ENCODE measurements at places on chromosomes 5 and 9.

- no peak for DNase-seq
- no peaks in the 10 kb centered on the region for H3K4me1 ChIP-seq
- no peaks in the 10 kb centered on the region for H3K27me3 ChIP-seq
- no peak overlapping the region for H3K4me3 ChIP-seq
- no peak overlapping the region for H3K27ac ChIP-seq
- no peaks in the 10 kb centered on the region for H3K36me3 ChIP-seq
Observed at GRCh38 chr9:14006386-14007187, 307.4 kb downstream of the NFIB start.

- H3K4me1 ChIP-seq: peaks cover 51% of the 10 kb centered on the region
- no peak for DNase-seq
- peak overlapping the region; percentile 30 for H3K4me3 ChIP-seq
- no peaks in the 10 kb centered on the region for H3K36me3 ChIP-seq
- H3K27me3 ChIP-seq: no peaks in the 10 kb centered on the region
- H3K27ac ChIP-seq: no peak overlapping the region
Observed at GRCh38 chr9:111985315-111985714, 88.7 kb downstream of the UGCG start.

DNA sequence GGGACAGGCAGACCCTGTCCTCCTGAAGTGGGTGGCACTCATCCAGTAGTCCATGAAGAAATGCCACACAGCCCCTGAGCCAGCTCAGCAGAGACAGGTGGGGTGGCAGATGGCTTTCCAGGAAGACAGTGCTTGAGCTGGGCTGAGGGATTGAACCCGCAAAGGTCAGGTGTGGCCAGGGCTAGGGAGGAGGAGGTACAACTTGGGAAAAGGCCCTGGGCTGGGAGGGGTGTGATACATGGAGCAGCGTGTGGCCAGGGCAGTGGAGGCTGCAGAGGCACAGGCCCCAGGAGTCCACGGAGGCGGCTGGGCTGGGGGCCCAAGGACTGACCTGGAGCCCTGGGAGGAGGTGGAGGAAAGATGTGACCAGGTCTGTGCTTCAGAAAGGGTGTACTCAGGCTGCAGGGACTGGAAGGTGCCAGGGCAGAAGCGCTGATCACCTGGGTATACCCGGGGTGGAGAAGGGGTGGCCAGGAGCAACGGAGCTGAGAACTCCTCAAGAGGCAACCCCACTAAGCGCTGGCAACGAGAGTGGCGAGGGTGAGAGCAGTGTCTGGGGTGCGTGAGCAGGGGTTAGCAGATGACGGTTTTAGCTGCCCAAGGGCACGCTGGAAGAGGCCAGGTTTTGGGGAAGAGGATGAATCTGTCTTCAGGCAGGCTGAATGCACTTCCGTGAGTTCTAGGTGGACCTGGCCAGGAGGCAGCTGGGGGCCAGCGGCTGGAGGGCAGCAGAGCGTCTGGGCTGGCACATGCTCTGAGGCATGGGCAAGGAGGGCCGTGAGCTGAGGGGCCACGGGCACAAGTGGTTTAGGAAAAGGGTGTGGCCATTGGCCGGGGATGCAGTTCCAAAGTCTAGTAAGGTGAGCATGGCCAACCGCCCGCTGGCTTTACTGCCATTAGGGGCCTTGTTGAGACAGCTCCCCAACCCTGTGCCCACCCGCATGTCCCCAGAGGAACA is 3.9 kb upstream of the RABL6 start:
- no peaks in the 10 kb centered on the region for H3K36me3 ChIP-seq
- H3K27ac ChIP-seq: peak overlapping the region; percentile 51
- H3K4me1 ChIP-seq: peaks cover 31% of the 10 kb centered on the region
- DNase-seq: no peak
- no peak overlapping the region for H3K4me3 ChIP-seq

- DNase-seq: no peak
- H3K4me3 ChIP-seq: no peak overlapping the region
- H3K4me1 ChIP-seq: no peaks in the 10 kb centered on the region
- H3K27me3 ChIP-seq: no peaks in the 10 kb centered on the region
- H3K36me3 ChIP-seq: no peaks in the 10 kb centered on the region
Observed at GRCh38 chr9:82546136-82546535, 516.8 kb downstream of the RASEF start.

DNA sequence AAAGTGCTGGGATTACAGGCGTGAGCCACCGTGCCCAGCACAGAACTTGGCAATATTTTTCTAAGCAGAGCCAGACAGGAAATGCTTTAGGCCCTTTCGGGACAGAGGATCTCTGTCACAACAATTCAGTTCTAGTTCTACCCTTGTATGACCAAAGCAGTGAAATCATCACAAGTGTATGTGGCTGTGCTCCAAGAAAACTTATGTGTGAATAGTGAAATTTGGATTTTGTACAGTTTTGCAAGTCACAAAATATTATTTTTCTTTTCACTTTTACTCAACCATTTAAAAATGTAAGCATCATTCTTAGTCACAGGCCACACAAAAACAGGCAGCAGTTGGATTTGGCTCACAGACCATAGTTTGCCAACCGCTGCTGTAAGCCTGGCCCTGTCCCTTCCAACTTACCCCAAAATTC is 20.4 kb upstream of the PRUNE2 start:
- no peak overlapping the region for H3K27ac ChIP-seq
- H3K27me3 ChIP-seq: peaks cover 4% of the 10 kb centered on the region
- H3K4me3 ChIP-seq: no peak overlapping the region
- no peaks in the 10 kb centered on the region for H3K36me3 ChIP-seq
- no peak for DNase-seq

DNA sequence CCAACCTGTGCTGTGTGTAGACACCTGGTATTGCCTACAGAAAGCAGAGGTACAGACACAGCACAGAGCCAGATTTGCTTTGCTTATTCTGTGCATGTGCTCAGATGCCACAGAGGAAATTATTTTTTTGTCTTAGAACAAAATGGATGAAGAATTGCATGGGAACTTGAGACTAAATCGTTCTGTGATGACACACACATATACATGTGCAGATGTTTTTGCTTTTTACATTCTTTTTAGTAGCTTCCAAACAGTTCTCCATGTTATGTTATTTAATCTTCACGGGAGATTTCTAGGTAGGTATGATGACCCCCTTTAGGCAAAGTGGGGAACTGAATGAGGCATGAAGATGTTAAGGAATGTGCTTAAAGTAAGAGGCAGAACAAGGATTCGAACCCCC is 221.5 kb upstream of the PANK3 start:
- DNase-seq: no peak
- peaks cover 18% of the 10 kb centered on the region for H3K27me3 ChIP-seq
- no peaks in the 10 kb centered on the region for H3K36me3 ChIP-seq
- no peaks in the 10 kb centered on the region for H3K4me1 ChIP-seq
- no peak overlapping the region for H3K27ac ChIP-seq
- no peak overlapping the region for H3K4me3 ChIP-seq

DNA sequence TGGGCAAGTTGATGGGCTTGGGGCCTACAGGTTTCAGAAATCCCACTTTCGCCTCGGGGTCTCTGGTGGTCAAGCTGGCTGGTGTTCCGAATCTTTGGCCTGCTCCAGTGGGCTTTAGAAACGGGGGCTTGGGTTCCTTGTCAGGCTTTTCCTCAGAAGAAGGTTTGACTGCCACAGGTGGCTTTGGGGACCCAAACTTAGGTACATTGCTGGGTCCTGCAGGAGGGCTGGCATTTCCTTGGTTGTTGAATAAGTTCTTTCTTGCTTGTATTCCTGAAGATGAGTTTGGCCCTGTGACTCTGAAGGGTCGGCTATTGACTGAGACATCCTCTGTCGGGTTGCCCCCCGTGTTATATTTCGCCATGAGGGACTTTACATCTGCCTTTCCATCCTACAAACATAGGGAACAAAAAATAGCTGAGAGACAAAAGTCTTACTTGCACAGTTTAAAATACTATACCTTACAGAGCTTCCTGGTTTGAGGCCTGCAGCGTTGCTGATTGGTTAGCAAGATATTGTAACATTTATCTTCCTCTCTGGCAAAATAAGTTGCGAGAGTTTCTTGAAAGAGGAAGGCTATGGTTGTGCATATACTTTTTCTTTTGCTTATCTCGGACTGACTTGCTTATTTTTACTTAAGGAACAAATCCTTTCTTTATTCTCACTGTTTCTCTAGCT is 16.6 kb downstream of the FYB1 start:
- no peaks in the 10 kb centered on the region for H3K36me3 ChIP-seq
- H3K4me3 ChIP-seq: no peak overlapping the region
- no peaks in the 10 kb centered on the region for H3K27me3 ChIP-seq
- H3K4me1 ChIP-seq: peaks cover 27% of the 10 kb centered on the region

- DNase-seq: no peak
- H3K27me3 ChIP-seq: peaks cover 6% of the 10 kb centered on the region
- no peaks in the 10 kb centered on the region for H3K36me3 ChIP-seq
- H3K27ac ChIP-seq: no peak overlapping the region
- no peak overlapping the region for H3K4me3 ChIP-seq
Observed at GRCh38 chr9:84775056-84775643, 105.6 kb downstream of the NTRK2 start.

GRCh38 chr5:116135344-116135743 is 50.5 kb downstream of the COMMD10 start:
- no peaks in the 10 kb centered on the region for H3K27me3 ChIP-seq
- DNase-seq: peak; percentile 34
- peaks cover 6% of the 10 kb centered on the region for H3K36me3 ChIP-seq
- H3K4me3 ChIP-seq: no peak overlapping the region
- peak overlapping the region; percentile 83 for H3K27ac ChIP-seq

- DNase-seq: no peak
- H3K27me3 ChIP-seq: no peaks in the 10 kb centered on the region
- H3K4me1 ChIP-seq: no peaks in the 10 kb centered on the region
- H3K4me3 ChIP-seq: no peak overlapping the region
- peaks cover 5% of the 10 kb centered on the region for H3K36me3 ChIP-seq
- no peak overlapping the region for H3K27ac ChIP-seq
Observed at GRCh38 chr9:124673063-124673462, 98.0 kb downstream of the NR6A1 start.

DNA sequence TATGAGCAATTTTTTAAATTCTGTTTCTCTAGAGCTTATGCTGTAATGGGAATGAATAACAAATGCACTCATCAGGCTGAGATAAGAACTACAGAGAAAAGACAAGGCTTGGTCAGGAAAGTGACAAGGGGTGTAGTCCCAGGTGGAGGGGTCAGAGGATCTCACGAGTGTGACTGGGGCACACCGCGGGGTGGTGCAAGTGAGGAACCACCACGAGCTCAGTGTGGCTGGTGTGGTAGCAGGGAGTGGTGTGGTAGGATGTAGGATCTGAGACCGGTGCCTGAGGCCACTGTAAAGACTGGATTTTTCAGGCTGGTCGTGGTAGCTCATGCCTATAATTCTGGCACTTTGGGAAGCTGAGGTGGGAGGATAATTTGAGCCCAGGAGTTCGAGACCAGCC is 9.0 kb downstream of the ANXA6 start:
- no peak for DNase-seq
- H3K36me3 ChIP-seq: peaks cover 6% of the 10 kb centered on the region
- H3K27ac ChIP-seq: peak overlapping the region; percentile 94
- peak overlapping the region; percentile 66 for H3K4me3 ChIP-seq

DNA sequence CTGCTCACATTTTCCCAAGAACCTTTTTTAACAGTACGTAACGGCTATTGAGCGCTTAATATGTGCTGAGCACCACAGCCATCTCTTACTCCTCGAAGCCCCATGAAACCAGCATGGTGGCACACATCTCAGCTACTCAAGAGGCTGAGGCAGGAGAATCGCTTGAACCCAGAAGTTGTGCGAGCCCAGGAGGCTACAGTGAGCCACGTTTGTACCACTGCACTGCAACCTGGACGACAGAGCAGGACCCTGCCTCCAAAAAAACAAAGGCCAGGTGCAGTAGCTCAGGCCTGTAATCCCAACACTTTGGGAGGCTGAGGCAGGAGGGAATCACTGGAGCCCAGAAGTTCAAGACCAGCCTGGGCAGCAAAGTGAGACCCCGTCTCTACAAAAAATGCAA is 28.2 kb downstream of the AQP7 start:
- H3K4me3 ChIP-seq: no peak overlapping the region
- no peaks in the 10 kb centered on the region for H3K27me3 ChIP-seq
- DNase-seq: no peak
- peaks cover 9% of the 10 kb centered on the region for H3K4me1 ChIP-seq
- H3K36me3 ChIP-seq: peaks cover 19% of the 10 kb centered on the region

DNA sequence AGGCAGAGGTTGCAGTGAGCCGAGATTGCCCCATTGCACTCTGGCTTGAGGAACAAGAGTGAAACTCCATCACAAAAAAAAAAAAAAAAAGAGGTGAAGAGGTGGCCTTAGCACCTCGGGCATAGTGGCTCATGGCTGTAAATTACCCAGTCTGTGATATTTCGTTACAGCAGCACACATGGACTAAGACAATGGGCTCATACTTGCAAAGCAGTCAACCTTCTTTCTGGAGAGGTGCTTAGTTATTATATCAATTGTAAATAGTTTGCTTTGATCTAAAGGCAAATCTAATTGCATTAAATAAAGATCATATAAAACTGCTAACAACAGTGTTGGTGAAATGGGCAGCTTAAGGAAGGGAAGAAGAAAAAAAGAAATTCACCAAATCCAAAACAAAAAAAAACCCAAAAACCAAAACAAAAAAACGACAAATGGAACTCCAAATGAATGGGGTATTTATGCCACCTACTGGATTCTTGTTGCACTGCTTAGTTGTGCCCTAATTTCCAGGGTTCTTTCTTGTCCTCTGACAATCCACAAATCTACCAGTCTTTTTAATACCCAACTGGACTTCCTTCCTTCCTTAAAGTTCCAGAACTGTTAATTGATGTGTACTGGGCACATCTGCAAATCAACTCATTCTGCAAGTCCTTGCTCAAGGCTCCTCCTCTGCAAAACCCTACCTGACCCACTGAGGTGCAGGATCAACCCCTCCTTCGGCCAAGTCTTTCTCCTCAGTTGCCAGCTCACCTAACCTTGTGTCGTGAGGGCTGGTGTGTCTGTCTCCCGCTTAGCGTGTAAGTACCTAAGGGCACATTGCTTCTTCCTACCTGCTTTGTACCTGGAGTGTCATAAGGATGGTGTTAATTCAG is 35.0 kb upstream of the DMRT1 start:
- no peaks in the 10 kb centered on the region for H3K4me1 ChIP-seq
- peak; percentile 2 for DNase-seq
- no peaks in the 10 kb centered on the region for H3K36me3 ChIP-seq
- no peak overlapping the region for H3K4me3 ChIP-seq
- H3K27me3 ChIP-seq: peaks cover 24% of the 10 kb centered on the region

- H3K4me3 ChIP-seq: no peak overlapping the region
- H3K4me1 ChIP-seq: no peaks in the 10 kb centered on the region
- no peak overlapping the region for H3K27ac ChIP-seq
- H3K36me3 ChIP-seq: no peaks in the 10 kb centered on the region
Observed at GRCh38 chr9:18167733-18168132, 306.2 kb upstream of the ADAMTSL1 start.

GRCh38 chr5:86909418-86910295 is 291.9 kb downstream of the COX7C start:
- no peaks in the 10 kb centered on the region for H3K4me1 ChIP-seq
- H3K4me3 ChIP-seq: no peak overlapping the region
- no peaks in the 10 kb centered on the region for H3K36me3 ChIP-seq
- peaks cover 5% of the 10 kb centered on the region for H3K27me3 ChIP-seq

DNA sequence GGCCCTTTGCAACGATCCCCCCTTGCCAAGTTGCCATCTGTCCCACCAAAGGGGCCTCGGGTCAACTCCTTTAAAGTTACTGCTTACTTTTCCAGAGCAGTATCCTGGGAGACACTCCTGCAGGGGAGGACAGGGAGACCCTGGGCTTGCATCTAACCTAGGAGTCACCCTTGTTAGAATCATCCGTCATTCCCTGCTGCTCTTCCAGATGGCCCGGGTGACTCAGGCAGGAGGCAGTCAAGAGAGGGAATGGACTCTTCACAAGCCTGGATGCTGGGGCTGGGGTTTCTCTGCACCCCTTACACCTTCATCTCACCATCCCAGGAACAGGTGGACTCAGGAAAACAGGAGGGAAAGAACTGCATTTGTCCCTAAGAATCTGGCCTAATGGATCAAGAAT is 175.6 kb downstream of the GABBR2 start:
- no peaks in the 10 kb centered on the region for H3K4me1 ChIP-seq
- no peaks in the 10 kb centered on the region for H3K36me3 ChIP-seq
- H3K4me3 ChIP-seq: no peak overlapping the region
- H3K27me3 ChIP-seq: peaks cover 12% of the 10 kb centered on the region

Measured in naive B cell (primary cell).